Hematopoietic multipotent progenitor cell treated with erythropoietin and hydrocortisone succinate and interleukin-3 and kit ligand, for 4 days (in vitro differentiated cells): ENCODE measurements at places on chromosomes 13 and 19.

- DNase-seq, result no peak
Observed at GRCh38 chr13:101623470-101624209, 171.2 kb downstream of the ITGBL1 start.

- peak; percentile 82 for DNase-seq
Observed at GRCh38 chr19:40610396-40611064, 9.4 kb downstream of the LTBP4 start.

GRCh38 chr13:36630181-36630803 lies 43.5 kb upstream of the SERTM1 start:
- DNase-seq, result no peak

- no peak for DNase-seq
Observed at GRCh38 chr13:80070024-80070703, 270.8 kb downstream of the SPRY2 start.

DNA sequence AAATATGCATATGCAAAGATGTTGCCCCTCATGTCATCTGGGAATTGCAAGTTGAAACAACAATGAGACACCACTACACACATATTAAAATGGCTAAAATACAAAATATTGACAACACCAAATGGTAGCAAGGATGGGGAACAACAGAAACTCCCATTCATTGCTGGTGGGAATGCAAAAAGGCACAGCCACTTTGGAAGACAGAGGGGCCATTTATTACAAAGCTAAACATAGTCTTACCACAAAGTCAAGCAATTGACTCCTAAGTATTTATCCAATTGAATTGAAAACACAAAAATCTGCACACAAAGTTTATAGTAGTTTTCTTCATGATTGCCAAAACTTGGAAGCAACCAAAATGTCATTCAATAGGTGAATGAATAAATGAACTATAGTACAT lies 6.1 kb upstream of the SERPINE3 start:
- no peak for DNase-seq

GRCh38 chr13:107901230-107901629 lies 314.1 kb downstream of the LIG4 start:
- DNase-seq, result no peak

- DNase-seq, result no peak
Observed at GRCh38 chr13:23985060-23985459, 87.8 kb upstream of the C1QTNF9B start.

DNA sequence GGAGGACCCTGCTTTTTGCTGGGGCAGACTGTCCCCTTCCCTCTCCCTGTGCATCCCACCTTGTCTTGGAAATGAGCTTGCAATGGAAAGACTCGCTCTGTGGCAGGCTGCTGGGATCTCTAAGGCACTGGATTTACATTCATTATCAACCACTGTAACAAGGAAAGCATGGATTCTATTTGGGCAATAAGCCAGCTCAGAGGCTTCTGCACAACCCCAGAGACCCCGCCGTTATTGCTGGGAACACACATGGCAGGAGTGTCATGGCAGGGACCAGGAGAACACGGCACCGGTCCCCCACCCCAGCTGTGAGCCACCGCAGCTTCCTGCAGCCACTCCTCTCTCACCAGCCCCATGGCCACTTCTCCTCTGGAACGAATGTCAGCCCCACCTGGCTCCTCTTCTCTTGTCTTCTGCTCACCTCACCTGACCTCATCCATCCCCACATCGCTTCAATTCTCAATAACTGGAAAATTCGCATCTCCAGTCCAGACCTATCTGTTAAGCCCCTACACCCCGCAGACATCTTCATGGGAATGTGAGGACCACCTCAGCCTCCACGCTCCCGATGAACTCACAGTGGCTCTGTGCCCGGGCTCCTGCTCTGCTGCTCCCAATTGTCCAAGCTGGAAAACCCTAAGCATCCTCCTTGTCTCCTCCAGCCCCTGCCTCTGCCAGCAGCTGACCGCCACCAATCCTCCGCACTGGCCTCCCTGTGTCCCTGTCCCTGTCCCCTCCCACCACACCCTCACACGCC lies 181.5 kb downstream of the USP12 start:
- no peak for DNase-seq

- DNase-seq, result no peak
Observed at GRCh38 chr13:112671359-112671758, 18.5 kb upstream of the ATP11A start.
